Progenitor cell of endocrine pancreas (in vitro differentiated cells): ENCODE measurements at places on chromosomes 2 and 18. TPM values are rescaled to one million over a fixed set of nuclear protein-coding genes. Genes with fewer than 3 reads are reported as not detected.

GRCh38 chr2:26298638-26299393, 47.1 kb upstream of the SELENOI start:
- DNase-seq: no peak
- peaks cover 2% of the 10 kb centered on the region for H3K4me1 ChIP-seq
- no peak overlapping the region for H3K4me3 ChIP-seq
- H3K36me3 ChIP-seq: no peaks in the 10 kb centered on the region
- H3K27ac ChIP-seq: no peak overlapping the region

DNA sequence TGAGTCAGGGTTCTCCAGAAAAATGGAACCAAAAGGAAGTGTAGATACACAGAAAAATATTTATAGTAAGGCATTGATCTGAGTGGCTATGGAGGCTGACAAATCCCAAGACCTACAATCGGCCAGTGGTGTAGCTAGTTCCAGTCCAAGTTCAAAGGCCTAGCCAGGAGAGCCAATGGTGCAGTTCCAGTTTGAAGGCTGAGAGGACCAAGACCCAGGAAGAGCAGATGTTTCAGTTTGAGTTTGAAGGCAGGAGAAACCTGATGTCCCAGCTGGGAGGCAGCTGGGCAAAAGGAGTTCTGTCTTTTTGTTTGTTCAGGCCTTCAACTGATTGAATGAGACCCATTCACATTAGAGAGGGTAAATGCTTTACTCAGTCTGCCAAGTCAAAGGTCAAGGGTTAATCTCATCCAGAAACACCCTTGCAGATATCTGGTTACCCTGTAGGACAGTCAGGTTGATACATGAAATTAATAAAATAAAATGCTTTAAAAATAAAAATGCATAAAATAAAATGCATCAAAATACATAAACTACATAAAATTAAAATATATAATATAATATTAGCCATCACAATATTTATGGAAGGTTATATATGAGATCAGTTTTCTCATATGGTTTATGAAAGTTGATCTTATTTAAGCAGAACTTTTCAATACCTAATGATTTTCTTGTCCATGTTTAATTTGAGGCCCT, 38.7 kb downstream of the KCNE4 start:
- H3K27me3 ChIP-seq: peaks cover 19% of the 10 kb centered on the region
- H3K27ac ChIP-seq: no peak overlapping the region
- H3K4me1 ChIP-seq: peaks cover 6% of the 10 kb centered on the region
- H3K36me3 ChIP-seq: no peaks in the 10 kb centered on the region
- H3K4me3 ChIP-seq: no peak overlapping the region

DNA sequence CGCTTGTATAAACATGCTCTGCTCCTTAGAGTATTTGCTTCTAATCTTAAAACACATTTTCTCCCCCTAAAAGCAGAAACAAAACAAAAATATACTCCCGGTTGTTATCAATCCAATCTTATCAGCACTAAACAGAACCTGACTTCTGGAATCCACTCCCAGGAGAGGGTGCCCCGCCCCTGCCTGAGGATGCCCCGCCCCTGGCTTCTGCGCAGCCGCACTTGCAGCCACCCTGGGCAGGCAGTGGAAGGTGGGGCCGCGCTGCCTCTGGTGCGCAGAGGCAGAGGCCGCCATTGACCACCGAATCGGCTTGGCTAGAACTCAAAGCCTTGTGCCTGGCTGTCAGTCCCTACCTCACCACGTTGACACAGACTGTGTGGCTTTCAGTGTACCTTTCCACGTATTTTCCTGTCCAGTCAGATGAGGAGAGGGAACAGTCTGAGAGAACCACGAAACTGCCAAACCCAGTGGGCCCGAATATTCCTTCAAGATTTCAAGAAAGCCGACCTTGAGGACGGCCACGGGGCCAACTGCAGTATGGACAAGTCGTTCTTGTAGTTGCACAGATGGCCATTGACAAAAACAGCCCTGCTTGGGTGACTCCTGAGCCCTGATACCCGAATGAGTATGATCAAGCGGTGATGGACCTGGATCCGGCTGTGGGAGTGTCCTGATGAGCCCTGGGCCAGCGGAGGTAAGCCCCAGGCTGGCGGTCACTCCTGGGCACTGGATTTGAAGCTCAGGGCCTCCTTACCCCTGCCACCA, 46.2 kb upstream of the ARHGAP28 start:
- H3K27ac ChIP-seq: no peak overlapping the region
- no peaks in the 10 kb centered on the region for H3K36me3 ChIP-seq
- peaks cover 5% of the 10 kb centered on the region for H3K4me1 ChIP-seq
- H3K27me3 ChIP-seq: peaks cover 14% of the 10 kb centered on the region
- H3K4me3 ChIP-seq: no peak overlapping the region
- no peak for DNase-seq

DNA sequence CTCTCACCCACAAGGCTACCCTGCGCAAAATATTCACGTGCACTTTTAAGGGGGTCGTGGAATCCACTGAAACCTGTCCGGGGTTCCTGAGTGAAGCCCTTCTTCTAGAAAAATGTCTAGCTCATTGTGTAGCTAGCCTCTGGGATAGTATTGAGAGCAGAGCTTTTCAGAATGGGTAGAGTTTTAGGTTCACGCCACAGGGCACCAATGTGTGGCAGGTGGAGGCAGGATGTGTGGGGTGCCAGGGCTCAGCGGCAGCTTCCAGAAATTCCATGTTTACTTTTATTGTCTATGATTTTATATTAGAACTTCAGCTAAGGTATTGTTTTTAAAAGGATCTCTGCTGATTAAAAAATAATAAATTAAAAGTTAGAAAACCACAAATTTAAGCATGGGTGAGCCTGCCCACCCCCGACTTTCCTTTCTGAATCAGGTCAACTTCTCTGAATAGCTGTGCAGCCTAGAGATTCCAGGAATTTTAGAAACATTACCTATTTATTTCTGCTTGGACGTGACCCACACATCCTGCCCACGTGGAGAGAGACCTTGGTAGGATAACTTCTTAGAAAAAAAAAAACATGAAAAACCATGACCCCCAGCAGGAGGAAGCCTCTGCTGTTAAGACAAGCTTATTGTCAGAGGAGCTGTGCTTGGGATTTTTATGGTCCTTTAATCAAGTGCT, 163.7 kb downstream of the CTIF start:
- H3K36me3 ChIP-seq: no peaks in the 10 kb centered on the region
- DNase-seq: no peak
- no peaks in the 10 kb centered on the region for H3K4me1 ChIP-seq

DNA sequence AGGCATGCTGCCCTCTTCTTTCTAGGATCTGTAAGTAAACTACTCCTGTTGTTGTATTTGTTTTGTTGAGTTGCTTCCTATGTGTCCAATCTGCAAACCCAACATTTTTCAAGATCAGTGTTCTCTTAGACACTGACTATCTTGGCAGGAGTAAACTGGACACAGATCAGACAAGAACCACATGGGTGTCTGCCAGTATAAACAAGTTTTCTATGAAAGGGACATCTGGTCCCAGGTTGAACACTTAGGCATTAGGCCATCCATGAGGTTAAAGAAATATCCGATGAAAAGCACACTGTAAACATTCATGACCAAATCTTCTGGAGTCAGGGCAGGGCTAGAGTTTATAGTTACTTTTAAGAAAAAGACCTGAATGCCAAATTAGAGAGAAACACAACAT, 441.8 kb downstream of the NYAP2 start:
- H3K27ac ChIP-seq: no peak overlapping the region
- DNase-seq: no peak
- no peaks in the 10 kb centered on the region for H3K27me3 ChIP-seq
- no peaks in the 10 kb centered on the region for H3K36me3 ChIP-seq

Gene SFT2D3
- total RNA-seq: 13.7 and 15.3 TPM in 2 replicates
